Activated CD8-positive, alpha-beta memory T cell treated with anti-CD3 and anti-CD28 coated beads, Interleukin-2, amount 50 U/mL, for 4 hours (primary cell): ENCODE measurements at places on chromosomes 7 and 10.

DNA sequence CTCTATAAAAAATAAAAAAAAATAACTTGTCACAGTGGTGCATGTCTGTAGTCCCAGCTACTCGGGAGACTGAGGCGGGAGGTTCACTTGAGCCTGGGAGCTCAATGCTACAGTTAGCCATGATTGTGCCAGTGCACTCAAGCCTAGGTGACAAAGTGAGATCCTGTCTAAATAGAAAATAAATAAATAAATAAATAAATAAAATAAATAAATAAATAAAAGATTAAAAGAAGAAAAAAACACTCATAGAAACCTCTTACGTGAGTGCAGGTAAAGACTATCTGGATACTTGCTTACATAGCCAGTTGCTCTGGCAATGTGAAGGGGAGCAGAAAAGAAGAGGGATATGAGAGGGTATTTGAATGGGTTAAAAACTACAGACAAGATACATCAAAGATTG lies 242.5 kb upstream of the PCDH15 start:
- DNase-seq, result no peak

- DNase-seq, result no peak
Measured at GRCh38 chr10:689452-690371, at the start of gene DIP2C. TSS of gene DIP2C (minus strand) at chr10:689668. CDS start at chr10:689578, 90 bp downstream.

DNA sequence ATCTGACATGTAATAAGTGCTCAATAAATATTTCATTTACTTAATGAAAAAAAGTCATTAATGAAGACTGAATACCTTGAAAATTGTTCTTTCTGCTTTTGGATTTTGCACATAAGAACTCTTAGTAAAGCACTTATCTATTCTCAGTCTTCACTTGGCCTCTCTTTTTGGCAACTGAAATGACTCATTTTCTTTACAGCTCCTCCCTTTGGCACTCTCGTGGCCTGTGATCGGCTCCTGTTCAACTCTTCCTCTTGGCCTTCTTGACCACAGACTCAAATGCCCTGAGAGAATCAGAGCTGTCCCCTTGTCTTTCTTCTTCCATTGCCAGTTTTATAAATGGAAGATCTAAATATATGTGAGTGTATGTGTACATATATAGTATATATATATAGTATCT lies 54.2 kb downstream of the FOXP2 start:
- DNase-seq, result no peak

DNA sequence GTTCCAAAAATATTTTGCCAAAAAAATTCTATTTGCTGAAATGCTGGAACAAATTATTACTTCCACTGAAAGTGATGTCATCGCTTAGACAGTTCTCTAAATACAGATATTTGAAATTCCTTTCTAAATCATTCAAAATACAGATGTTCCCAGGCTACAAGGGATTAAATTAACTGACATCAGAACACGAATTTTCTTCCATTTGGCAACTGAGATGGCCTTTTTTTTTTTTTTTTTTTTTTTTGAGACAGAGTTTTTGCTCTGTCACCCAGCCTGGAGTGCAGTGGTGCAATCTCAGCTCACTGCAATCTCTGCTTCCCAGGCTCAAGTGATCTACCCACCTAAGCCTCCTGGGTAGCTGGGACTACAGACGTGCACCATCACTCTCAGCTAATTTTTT lies 57.0 kb downstream of the P4HA1 start:
- no peak for DNase-seq

- DNase-seq, result no peak
Measured at GRCh38 chr7:1503390-1503789, 799 bp downstream of the INTS1 start.

DNA sequence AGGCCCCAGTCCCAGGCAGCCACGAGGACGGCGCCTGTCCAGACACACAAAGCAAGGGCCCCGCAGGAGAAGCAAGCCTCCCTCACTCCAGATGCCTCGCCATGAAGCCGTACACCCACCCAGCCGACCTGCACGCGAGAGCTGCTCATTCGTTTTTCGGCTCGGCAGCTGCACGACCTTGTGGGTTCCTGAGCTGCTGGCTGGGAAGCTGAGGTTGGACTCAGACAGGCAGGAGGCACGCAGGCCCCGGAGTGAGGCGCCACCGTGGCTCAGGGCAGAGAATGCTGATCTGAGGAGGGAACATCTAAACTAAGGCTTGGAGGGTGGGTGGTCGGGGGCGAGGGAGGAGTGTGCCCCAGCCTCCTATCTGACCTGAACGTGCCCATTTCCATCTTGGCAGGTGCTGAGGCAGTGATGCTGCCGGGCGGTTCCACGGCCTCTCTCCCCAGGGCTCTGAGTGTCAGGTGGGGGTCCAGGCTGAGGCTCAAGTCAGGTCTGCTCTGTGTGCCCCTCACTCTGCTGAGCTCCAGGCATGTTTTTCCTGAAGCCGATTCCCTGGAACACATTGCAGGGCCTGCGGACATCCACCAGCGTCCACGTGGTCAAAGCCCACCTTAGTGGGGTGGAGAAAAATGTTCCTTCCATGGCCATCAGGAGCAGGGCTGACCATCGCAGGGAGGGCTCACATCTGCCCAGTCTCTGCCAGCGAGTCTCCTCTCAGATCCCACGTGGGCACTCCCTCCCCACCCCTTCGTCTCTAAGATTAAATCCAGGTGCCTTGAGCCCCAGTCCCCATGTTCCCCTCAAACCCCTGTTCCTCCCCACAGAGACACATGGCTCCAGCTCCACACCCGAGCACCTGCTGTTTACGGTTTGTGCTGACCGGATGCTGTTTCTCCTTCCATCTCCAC lies 28.1 kb upstream of the FAM20C start:
- no peak for DNase-seq

GRCh38 chr7:24755541-24756407 lies 1.5 kb downstream of the GSDME start:
- DNase-seq, result no peak

DNA sequence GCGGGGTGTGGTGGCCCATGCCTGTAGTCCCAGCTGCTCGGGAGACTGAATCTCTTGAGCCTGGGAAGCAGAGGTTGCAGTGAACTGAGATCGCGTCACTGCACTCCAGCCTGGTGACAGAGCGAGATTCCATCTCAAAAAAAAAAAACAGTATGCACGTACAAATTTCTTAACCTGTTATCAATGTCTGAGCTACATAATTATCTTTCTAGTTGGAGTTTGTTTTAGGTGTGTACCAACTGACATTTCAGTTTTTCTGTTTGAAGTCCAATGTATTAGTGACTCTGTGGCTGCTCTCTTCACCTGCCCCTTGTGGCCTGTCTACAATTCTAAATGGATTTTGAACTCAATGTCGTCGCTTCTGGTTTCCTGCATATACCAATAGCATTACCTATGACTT lies 40.3 kb downstream of the CD36 start:
- no peak for DNase-seq

DNA sequence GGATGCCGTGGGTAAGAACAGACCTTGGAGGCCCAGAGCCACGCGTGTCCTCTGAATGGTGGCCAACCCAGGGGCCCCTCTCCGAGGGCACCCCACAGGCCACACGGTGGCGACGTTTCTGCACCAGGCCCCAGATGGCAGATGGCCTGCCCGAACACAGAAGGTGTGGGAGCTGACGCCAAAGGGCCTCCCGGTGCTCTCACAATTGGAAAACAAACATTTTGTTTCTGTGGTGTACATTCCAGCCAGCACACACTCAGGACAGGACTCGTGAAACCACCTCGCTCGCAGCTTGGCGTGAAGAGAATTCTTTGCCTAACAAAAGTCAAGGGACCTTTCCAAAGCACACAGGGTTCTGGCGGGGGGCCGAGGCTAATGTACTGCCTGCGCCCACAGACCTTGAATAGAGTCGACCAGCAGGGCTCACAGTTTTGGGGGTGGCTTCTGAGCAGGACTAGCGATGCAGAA lies 112.1 kb downstream of the FAM53B start:
- peak; percentile 58 for DNase-seq

DNA sequence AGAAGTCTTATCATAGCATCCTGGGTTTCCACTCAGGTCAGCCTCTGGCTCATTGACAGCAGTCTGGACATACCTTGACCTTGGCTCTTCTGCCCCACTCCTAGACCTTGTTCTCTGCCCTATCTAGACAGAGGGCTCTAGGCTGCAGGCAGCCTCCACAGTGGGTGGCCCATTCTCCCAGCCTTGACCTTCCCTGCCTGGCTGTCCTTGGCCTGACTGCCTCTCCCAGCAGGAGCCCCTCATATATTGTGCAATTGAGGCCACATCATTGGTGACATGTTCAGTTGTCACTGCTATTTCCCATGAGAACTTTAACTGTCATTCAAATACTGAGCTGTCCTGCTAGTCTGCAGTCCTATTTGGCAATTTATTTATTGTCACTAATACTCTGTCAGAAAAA lies 503.4 kb downstream of the PLXNA4 start:
- DNase-seq, result no peak

DNA sequence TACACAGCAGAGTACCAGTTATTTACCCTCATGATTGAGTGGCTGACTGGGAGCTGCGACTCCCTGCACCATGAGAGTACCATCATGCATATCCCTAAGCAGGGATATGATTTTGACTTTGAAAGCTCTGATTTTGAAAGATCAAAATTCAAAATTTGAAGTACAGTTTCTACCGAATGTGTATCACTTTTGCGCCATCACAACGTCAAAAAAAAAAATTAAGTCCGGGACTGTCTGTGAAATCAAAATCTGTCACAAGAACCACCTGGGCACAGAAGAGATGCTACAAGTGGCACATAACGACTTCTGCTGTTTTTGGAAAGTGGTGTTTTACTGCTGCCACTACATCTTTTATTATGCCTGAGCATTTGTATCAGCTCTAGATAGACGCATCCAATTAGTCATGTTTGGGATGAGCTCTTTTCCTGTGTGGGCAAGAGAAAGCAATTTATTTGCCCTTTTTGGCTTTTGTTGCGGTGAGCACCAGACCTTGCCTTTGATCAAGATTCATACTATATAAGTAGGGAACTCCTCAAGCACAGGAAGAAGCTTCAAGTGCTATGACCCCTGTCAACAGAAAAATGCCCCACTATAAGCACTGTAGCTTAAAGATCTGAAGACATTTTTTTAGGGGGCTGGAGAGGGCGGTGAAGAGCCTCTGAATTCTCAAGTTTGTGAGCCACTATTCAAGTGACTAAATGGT lies 10.7 kb downstream of the MTPN start:
- no peak for DNase-seq

GRCh38 chr10:113648478-113648877 lies 15.4 kb downstream of the NRAP start:
- DNase-seq, result no peak

- no peak for DNase-seq
Measured at GRCh38 chr10:12980102-12980661, 21.3 kb downstream of the CCDC3 start.

DNA sequence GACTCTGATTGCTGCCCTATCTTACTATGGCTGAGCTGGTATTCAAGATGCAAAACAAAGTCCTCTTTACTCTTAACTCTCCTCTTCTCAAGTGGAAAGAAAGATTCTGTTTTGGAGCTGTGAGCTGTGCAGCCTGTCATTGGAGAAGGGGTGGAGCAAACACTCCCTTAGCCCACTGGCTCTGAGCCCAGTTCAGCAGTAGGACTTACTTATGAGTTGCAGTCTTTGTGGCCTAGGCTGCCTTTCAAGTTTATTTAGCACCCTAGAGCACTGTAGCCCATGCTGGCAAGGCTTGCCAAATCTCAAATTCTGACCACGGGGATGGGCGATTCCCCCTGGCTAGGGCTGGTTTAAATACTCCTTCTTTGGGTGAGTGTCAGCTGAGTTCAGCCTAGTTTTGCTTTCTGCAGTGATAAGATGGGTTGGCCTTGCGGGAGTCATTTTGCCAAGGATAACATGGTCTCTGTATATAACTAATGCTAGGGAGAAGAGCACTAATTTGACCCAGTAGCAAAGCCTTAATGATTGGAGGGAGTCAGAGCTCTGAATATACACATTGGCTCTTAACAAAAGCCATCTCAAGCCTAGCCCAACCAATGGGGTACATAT lies 110.2 kb downstream of the MYO3A start:
- DNase-seq, result no peak

DNA sequence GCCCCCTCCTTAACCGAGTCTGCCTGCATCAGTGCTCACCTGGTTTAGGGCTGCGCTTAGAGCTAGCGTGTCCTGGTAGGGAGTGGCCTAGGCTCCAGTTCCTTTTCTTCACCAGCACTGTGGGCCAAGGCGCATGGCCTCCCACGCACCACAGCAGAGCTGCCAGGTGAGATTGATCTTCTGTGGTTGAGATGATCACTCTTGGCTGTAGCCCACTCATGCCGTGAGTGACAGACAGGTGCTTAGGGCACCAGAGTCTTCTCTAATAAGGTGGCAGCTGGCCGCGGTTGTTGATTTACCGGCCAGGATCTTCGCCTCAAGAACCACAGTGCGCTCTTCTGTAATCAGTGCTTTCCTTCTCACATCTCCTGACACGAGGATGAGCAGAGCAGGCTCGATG lies 157.2 kb upstream of the INSYN2A start:
- DNase-seq, result no peak

- DNase-seq, result no peak
Measured at GRCh38 chr10:125164421-125164820, 4.1 kb upstream of the CTBP2 start.

DNA sequence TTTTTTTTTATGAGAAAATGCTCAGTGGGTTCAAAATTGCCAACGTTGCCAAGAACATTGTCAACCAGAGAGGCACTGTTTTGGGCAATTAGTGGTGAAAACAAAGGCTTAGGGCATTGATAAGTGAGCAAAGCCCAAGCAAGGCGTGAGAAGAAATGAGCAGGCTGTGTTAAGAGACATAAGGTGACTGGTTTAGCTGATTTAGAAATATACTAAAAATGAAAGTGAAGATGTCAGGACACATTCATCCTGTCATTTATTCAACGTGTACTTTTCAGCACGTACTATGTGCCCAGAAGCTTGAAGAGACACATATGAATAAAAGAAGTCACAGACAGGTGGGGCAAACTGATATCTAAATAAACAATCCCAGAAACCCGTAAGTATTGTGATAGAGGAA lies 31.8 kb downstream of the AOAH start:
- no peak for DNase-seq

DNA sequence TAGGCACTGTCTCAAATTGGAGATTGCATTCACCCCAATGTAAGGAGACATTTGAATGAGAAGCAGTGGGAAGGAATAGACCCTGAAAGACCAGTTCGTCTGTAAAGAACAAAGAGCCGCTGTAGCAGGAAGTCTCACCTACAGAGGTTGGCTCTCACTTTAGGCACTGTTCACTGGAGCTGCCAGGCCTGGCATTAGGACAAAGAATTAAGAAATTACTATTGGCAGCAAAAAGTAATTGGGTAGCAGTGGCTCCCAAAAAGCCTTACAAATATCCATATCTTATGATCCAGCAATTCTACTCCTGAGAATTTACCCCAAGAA lies 10.5 kb upstream of the TEX36 start:
- DNase-seq, result no peak

DNA sequence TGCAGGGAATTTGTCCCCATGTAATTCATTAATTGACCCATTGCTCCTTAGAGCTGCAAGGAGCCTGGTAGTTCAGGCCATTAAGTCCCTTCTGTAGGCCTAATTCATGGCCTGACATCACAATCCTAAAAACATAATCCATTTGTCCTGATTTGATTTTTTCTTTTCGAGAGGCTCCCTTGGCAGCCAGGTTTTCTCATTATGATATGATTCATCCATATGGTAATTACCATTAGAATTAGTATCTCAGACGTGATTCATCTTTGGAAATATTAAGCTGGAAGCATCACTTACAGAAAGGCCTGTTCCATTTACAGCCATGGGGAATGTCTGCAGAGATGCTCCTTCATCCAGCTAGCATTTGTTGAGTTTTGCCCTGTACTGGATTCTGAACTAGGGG lies 128.5 kb downstream of the PLCE1 start:
- no peak for DNase-seq
